IPS-NIHi11 (cell line): ENCODE measurements at places on chromosomes 2 and 18.

GRCh38 chr2:24329700-24330099 lies 30.6 kb downstream of the ITSN2 start:
- DNase-seq: no peak

GRCh38 chr18:12862874-12863482 lies 21.1 kb downstream of the PTPN2 start:
- no peak for DNase-seq

DNA sequence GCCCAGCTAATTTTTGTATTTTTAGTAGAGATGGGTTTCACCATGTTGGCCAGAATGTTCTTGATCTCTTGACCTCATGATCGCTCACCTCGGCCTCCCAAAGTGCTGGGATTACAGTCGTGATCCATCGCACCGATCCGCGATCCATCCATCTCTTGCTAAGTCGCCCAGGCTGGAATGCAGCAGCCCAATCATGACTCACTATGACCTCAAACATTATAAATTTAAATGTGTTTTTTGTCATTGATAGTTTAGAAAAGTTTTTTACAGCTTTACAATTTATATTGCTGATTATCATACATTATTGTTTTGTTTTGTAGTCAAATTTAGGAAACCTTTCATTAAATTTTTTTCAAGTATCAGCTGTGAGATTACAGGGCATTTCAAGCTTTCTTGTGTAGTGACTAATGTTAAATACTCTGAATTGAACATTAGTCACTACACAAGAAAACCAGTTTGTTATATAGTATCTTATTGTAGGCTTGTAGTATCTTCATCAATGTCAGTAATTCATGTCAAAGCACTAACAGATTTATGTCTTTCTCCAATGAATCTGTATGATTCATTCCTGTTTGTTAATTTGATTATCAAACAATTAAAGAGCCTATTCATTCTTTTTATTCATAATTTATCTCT lies 37.5 kb downstream of the NR4A2 start:
- DNase-seq: no peak

DNA sequence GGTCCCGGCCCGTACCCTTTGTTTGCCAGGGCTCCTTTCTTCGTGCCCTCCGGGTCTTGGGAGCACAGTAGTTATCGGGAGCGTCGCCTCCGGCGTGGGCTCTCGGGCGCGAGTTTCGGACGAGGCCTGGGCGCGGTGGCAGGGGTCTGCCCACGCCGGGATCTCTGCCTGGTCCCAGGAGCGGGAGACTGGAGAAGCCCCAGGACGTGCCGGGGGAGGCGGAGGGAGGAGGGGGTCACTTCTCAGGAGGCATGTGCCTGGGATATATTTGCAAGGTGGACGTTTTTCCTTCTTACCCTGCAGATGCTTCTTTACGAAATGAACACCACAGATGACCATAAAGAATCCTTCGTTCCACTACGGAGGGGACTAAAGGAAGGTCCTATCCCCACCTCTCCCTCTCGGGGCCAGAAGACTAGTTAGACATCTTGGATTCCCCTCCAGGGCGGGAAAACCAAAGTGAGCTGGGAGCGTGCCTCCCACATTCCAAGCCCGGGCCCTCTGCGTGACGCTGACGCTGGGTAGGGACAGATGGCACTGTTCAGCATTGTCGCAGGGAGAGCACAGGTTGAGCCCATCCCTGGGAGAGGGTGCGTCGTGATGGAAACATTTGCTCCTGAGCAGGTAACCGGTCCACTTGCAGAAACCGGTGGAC lies 483 bp upstream of the FHL2 start:
- no peak for DNase-seq

GRCh38 chr2:24830786-24831185 lies 37.6 kb downstream of the CENPO start:
- DNase-seq: peak; percentile 9

GRCh38 chr2:121591199-121591598 lies 58.1 kb downstream of the CLASP1 start:
- DNase-seq: no peak

GRCh38 chr2:150167711-150168110 lies 319.8 kb downstream of the RND3 start:
- DNase-seq: no peak

DNA sequence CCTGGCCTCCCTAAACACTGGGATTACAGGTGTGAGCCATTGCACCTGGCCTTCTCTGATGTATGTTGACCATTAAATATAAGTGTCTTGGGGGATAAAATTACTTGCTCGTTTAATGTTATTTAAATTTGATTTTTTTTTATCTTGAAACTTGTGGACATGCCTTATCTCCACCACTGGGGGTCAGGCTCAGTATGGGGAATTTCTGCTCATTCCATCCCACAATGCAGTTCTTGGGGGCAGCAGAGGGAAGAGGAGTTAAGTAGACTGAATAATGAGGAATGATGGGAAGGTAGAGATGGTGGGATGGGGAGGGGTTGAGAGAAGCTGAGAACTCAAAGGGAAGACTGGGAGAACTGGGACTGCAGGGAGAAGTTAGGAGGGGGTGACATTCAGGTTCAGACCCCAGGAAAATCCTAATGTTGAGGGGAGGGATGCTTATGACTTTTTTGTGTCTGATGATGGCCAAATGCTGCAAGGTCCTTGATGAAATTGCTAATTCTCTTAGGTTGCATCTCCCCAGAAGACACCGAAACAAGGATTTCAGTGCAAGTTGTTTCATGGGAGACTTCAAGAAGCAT lies 174.2 kb downstream of the MIB1 start:
- DNase-seq: peak; percentile 55

DNA sequence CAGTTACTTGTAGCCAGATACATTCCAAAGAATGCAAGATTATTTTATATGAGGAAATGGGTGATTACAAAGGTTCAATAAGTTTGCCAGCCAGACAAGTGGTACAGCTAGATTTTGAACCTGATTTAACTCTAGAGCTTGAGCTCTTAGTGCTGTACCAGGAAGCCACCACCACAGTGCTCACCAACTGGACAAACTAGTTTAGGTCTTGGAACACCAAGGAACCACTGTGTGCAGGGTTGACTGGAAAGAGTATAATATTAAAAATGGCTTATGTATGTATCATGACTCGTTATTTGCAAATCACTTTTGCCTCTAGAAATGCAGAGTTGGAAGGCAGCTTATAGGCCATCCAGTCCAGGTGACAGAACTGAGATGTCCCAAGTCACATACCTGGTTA lies 177.2 kb downstream of the TXNL1 start:
- DNase-seq: no peak

DNA sequence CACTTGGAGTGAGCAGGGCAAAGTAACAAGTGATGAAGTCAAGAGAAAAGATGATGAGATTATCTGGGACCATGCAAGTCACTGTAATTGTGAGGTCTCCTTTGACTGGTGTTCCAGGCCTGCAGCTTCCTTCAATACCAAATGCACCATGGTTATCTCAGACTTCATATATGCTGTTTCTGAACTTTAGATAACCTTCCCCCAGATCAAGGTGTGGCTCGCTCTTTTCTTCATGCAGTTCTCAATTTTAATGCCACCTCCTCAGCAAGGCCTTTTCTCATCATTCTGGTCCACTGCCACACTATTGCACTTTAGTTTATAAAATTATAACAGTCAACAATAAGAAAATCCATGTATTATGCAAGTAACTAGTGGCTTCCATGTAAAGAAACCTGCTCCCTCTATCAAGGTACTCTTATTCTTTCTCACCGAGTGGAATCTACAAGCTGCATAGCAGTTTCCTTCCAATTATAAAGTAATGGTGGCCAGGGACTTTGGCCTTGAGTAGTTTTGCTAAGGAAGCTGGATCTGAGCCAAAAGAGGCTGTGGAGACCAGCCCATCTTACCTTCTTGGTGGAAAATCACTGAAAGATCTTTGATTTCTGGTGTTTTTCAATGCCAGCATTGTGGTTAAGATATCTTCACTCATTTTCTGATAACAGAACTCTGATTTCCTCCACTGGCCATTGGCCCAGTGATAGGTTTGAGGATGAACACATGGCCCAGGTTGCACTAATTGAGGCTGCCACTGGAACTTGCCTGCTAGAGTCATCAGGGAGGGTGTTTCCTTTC lies 113.6 kb downstream of the KCNE4 start:
- DNase-seq: no peak

GRCh38 chr18:64037812-64038414 lies 68.0 kb downstream of the SERPINB8 start:
- DNase-seq: peak; percentile 64

GRCh38 chr18:48875942-48876511 lies 74.7 kb downstream of the SMAD7 start:
- DNase-seq: peak; percentile 61

GRCh38 chr18:68417166-68417799 lies 297.6 kb downstream of the TMX3 start:
- no peak for DNase-seq

DNA sequence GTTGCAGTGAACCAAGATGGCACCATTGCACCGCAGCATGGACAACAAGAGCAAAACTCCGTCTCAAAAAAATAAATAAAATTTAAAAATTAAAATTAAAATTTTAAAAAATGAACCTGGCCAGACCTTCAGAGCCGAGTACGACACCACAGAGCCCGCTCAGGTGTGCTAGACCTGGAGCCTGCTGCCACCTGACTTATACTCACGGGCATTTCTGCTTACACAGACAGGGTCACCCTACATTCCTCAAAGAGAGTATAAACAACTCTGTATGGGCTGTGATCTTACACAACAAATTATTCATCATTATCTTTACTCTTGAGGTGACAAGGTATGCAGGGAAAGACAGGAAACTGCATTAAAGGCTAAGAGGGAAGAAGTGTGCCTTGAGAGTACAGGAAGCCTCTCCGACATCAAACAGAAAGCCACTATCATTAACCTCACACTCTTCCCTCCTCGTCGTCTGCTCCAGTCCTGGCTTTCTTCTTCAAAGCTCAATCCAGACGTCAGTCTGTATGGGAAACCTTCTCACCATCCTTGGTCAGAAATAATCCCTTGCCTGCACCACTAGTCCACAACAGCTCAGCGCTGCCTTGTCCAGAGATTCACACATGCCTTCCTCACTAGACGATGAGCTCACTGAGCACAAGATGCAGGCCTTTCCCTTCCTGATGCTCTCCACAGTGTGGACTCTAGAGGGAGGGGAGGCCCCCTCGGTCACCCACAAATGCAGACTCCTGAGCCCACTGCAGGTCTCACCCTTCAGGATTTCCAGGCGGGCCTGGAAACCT lies 56.2 kb downstream of the UXS1 start:
- DNase-seq: no peak

DNA sequence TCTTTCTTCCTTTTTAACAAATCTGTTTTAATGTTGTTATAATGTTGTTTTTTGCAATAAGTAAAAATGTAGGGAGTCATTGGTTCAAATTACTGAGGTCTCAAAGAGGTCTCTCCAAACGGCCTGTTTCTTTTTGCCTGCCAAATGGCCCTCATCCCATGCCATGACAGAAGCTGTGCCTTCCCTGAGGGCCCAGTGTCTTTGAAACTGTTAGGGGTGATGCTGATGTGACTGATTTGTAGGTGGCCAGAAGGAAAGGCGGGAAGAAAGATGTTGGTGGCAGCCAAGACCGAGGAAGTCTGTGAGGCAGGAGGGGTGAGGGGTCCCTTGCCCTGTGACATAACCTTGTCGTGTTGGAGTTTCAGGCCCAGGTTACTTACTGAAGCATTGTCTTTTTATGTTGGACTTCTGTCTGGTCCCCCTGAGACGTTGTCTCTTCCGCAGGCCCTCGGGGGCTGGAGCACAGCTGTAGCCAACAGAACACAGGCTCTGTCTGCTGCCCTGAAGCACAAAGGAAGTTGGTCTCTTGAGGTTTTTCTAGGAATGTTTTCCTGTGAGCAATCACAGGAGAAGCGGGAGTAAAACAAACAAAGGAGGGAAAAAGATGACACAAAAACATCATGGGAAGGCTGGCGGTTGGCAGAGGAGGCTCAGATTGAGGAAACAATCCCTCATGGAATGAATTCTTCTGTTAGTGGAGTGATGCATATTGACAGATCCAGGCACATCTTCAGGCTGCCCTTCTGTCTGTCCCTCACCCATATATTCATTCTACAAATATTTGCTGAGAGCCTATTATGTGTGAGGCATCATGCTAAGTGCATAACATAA lies 4.9 kb upstream of the ST3GAL5 start:
- DNase-seq: no peak

GRCh38 chr2:17934721-17935120 lies 56.3 kb downstream of the KCNS3 start:
- no peak for DNase-seq

DNA sequence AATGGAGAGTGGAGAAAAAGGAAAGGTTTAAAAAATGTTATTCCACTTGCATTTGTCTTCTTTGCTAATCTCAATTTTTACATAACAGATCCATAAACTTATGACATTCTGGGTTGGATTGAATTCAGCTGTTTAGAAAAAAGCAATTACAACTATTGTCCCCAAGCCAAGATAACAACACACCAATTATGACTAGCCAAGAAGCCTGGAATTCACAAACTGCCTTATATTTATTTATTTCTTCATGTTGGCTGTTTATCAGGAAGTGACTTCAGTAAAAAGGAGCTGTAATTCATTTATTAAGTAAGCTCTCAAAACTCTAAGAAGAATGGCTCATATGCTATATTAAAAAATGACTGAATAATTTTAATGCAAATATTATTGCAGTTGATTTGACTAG lies 137.4 kb downstream of the CALCRL start:
- no peak for DNase-seq

GRCh38 chr2:111905990-111906735 lies 7.8 kb downstream of the MERTK start:
- DNase-seq: no peak

- peak; percentile 58 for DNase-seq
Observed at GRCh38 chr2:25297738-25298137, 44.0 kb downstream of the DNMT3A start.

GRCh38 chr2:70472221-70472890 lies 81.3 kb downstream of the TGFA start:
- no peak for DNase-seq

- no peak for DNase-seq
Observed at GRCh38 chr18:8368512-8369217, 240.6 kb upstream of the RAB12 start.

DNA sequence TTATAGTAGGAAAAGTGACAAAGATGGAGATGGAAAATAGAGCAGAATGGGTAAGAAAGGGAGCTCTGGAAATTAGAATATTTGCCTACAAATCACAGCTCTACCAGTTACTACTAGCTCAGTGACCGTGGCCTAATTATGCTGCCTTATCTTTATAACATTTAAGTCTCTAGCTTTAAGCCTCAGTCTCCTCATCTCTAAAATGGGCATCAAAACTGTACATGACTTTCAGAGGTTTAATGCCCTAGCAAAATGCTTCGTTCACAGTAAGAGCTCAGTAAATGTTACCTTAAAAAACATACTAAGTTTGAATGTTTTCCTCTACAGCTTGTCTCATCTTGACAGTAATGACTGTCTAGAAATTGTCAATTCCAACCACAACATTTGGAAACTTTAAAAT lies 8.3 kb upstream of the PTPRM start:
- DNase-seq: no peak

- DNase-seq: no peak
Observed at GRCh38 chr2:85490861-85491755, 47.9 kb upstream of the MAT2A start.

GRCh38 chr2:37793004-37793403 lies 121.6 kb upstream of the CDC42EP3 start:
- no peak for DNase-seq

DNA sequence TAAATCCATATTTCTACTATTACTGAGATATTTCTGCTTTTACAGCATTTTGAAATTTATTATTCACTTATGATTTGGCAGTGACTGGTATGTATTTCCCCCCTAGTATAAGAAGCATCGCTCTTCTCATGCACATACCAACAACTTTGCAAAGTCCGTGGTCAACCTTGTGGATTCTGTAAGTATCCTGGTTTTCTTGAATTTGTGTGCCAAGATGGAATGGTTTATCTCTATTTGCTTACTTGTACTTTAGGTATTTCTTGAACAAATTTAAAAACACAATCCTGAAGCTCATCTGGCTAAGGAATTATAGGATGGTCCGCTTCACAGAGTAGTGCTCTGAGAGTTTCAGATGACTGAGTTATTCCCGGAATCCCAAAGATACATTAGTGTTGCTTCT lies 85.0 kb upstream of the FAM237A start:
- DNase-seq: no peak
